Central memory CD4-positive, alpha-beta T cell (primary cell): ENCODE measurements at places on chromosomes 3 and 15.

DNA sequence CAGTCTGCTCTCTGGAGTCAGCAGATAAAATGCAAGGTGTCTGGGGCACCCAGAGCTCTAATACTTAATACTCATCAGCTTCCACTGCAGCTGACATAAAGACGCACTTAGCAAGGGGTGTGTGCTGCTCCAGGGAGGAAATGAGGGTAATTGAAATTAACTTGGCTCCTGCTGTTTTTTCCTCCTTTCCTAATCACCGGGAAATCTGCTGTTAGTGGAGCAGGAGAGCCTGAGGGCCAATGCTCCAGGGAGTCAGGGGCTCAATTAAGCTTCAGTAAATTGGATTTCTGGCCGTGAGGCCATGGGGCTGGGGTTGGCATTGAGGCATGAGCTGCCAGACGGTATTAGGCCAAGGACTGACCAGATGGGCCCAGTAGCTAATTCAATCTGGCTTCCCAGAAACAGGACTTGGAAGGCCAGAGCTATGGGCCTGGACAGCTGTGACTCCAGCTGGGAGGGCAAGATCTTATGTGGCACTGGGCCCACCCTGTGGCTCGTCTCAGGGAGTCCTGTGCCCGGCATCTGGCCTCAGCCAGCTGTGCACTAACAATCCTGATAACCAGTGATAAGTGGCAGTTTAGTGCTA lies 30.7 kb upstream of the CHRNB4 start:
- no peak for DNase-seq

DNA sequence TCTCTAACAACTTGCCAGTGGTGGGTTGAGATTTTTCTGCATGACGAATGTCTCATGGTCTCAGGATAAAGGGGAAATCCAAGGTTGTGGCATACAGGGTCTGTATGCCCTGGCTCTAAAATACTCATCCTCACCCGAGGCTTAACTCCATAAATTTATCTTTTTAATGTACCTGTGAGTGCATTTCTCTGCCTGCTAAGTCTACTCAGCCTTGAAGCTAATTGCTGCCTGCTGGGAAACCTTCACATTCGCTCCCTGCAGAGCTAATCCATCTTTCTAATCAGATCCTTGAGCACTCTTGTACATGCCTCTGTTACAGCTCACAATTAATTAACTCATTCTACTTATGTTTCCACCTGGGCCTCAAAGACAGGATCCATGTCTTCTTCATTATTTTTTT lies 93.8 kb downstream of the CMSS1 start:
- no peak for DNase-seq

DNA sequence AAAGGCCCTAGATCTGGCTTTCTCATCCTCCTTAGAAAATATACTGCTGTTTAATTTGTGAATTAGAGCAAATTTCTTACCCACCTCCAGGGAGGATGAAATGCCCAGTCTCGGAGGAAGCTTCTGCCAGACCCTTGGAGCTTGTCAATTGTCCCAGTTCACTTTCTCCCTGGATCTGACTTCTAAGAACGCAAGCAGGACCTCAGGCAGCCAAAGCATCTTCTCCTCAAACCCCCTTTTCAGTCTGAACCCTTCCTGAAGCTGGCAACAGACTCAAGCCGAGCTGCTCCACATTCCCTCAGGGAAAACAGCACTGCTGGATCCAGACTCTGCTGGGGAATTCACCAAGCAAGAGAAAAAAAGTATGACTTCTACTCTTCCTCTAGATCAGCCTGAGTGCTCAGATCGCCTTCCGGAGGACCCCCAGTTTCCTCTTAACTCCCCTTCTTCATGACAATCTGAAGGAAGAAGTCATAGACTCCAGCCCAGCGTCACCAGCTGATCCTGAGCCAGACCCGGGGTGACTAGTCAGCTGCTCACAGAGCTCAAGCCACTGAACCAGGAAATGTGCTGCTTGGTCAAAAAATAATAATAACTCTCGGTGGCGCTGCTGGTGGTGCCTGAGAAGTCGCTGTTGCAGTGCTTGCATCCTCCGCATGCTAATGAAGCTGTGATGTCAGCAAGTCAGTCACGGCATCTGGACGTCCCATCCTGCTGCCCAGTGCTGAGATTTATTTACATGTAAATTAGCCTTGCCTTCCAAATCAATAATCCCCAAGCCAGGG lies at the start of gene PRICKLE2:
PRICKLE2 (minus strand) TSS at position 641 of the 785 bp plus-strand sequence. CDS start 26,539 bp downstream, outside the sequence.
- DNase-seq: no peak

DNA sequence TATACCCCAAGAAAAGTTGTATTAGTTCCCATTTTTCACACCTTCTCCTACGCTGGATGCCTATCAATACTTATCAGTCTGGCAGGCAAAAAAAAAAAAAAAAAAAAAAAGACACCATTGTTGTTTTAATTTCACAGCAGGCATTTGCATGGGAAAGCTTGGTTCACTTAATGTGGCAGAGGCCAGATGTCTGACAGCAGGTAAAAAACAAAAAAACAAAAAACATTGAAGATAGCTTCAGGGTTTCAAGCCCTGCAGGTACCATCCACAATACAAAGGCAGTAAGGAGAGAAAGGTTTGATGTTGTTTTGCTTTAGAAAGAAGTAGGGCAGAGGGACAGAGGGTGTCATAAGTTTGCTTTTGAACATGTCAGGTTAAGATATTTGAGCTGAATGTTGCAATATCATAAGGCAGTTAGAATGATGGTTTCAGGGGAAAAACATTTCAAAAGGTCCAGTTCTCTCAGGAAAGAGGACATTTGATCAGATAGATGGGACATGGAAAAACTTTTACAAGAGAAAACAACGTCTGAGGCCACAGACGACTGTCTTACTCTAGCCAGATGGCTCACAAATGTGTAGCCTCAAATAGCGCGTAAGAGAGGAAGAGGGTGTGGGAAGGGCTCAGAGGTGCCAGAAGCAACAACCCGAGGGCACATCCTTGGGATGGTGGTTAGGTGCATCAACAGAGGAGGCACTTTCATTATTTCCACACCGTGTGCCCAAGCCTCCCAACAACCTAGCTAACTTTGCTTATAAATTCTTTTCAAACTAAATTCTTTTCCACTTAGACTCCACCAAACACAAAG lies 25.7 kb downstream of the PCOLCE2 start:
- no peak for DNase-seq

DNA sequence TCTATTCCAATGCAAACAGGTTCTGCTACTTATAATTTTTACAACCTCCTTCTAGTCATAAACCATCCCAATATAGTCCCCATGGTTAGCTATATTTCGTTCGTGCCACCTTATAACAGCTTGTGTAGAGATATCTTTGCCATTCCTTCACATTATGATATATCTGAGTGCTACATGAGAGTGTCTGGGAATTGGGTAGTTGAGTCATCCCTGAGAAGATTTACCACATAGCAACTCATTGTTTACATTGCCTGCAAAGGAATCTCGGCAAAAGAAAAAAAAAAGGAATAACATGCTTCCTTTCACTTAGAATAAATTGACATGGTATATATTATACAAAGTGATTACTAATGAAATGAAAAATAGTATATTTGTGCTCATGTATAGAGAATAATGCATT lies 86.0 kb upstream of the VGLL3 start:
- DNase-seq: no peak

- DNase-seq: no peak
Observed at GRCh38 chr3:10205451-10206165, 40.9 kb downstream of the IRAK2 start.
